ENCODE measurements at places on chromosomes 7 and 10.

DNA sequence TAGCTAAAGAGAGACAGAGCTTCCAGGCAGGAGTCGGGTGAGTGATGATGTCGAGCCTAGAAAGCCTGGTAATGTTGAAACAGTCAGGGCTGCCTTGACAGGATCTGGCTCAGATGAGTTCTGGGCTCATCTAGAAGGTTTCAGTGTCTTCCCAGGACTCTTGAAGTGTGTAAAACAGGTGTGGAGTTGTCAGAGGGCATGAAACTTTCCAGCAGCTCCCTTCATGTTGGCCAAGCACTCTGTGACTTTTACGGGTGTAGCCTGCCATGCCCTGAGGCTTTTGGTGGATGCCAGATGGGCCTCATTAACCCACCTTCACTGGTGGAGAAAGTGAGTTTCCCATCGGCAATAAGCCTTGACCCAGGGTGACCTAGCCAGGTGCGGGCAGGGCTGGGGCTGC is 66.4 kb upstream of the PDCD4 start:
- no peak for DNase-seq

- DNase-seq: no peak
These were observed 31.4 kb downstream of the LRRC27 start for GRCh38 chr10:132363376-132363775.

DNA sequence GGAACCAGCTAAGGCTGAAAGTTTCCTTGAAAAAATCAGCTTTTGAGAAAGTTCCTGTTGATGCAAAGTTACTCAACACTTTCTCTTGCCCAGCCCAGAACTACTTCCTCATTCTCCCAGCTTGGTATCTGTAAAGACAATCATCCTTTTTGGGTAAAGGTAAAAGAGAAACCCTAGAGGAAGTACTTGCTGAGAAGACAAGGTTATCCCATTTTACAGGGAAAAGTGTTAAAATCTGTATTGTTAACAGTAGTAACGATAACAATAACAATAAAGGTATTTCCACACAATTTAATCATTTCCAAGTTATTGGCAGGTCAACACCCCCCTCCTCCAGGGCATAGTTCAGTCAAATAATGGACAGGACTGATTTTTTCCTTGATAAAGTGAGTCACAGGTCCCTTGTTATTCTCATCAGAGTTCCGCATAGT is 2.4 kb downstream of the ALOX5 start:
- no peak for DNase-seq

GRCh38 chr10:131126321-131127137 is 185.0 kb downstream of the TCERG1L start:
- no peak for DNase-seq

- no peak for DNase-seq
These were observed 40.9 kb downstream of the ICA1 start for GRCh38 chr7:8221101-8221495.

DNA sequence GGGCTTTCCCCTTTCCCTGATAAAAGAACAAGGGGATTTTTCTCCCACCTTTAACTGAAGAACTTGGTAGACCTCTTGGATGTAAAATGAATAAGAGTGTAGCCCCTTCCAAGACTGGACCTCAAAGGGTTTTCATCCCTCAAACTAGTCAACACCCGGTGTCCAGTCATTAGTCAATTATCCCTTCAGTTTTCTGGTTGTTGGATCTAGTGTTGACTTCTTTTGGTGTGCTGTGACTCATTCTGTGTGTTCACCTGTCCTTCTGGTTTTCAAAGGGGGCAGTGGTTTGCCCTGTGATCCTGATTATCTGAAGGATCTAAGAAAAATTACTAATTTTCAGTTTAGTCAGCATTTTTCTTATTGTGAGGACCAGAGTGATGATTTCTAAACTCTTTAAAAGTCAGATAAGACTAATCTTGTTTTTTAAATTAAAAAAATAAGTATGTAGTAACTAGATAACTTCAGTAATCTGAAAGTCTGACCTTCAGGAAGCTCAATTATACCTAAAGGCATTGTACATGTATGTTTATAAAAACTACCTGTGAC is 583.5 kb downstream of the CNTNAP2 start:
- DNase-seq: no peak

DNA sequence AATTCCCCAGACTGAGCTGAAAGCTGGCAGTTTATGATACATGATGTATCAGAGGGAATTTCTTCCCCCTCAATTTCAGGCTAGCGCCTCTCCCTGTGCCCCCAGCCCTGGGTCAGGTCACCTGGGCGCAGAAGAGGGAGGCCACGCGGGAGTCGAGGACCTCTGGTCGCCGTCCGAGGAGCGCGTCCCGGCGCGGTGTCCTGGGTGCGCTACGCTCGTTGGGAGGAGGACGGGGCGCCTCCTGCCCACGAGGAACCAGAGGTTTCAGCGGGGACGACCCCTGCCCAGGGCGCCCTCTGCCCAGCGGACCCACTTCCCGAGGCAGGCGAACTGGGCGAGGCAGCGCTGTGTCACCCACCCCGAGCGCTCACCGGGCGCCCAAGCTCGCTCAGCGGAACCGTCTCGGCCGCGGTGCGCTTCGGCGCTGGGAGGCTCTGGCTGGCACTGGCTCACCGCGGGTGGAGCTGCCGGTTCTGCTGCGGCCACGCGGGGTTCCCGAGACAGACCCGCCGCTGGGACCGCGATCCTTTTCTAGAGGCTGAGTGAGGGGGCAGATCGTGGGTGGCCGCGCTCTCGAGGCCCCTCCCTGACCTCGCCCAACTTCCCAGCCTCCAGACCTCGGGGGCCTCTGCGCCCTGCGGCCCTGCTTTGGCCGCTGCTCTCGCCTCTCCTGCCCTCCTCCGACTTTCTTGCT is at the start of gene FAM237B:
Gene FAM237B (minus strand): TSS at position 504 of the 694 bp plus-strand sequence. CDS start 1,556 bp downstream, outside the sequence.
- DNase-seq: no peak

DNA sequence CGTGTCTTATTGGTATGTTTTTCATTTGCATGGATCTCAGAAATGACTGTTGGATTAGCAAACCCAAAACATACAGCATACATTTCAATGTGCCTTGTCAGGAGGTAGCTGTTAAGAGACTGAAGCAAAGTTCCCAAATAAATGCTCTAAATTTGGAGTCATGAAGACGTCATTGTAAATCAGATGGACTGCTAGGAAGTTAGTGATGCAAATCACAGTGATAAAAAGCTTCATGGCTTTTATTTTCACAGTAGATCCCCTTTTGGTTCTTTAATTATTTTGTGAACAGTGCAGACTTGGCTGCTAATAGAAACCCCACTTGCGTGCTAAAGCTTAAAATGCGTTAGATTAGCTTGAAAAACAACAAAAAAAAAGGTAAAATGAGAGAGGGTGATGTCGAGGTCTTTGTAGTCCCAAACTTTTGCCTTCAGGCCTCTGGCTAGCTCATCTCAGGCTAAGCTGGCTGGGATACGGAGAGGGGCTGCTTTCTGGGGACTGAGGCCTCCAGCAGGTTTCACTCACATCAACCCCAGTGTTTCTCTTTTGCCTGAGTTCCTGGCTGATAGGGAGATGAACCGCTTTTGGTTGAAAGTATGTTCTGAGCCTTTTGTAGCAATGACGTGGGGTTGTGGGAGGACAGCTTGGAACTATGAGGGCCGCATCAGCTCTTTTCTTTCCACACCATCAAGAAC is 107.1 kb upstream of the CDCA7L start:
- DNase-seq: no peak

DNA sequence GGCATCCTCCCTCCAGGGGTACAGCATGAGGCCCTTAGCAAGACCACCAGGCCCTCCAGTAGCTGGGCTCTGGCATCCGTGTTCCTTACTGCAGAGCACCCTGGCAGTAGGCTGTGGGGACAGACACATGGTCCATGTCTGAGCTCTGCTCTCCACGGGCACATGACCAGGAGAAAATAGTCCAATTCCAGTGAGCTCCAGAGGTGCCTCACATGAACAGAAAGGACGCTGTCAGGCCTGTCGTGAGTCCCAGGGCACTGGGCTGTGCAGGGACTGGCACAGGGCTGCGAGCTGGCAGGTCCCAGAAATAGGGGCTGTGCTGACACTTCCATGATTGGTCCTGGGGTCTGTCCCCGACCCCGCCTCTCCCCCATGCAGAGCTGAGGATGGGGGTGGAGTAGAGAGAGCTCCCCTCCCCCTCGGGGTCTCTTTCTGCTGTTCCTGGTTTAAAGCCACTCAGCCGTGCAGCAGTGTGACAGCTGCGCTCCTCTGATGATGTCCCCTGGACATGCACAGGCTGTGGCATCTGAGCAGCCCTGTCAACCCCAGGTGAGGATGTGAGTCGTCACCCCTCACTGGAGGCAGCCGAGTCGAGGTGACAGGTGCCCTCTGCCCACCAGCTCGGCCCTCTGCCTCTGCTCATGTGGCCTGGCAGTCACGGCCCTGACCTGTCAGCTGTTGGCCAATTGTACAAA is 25.2 kb upstream of the ZNF488 start:
- DNase-seq: no peak

DNA sequence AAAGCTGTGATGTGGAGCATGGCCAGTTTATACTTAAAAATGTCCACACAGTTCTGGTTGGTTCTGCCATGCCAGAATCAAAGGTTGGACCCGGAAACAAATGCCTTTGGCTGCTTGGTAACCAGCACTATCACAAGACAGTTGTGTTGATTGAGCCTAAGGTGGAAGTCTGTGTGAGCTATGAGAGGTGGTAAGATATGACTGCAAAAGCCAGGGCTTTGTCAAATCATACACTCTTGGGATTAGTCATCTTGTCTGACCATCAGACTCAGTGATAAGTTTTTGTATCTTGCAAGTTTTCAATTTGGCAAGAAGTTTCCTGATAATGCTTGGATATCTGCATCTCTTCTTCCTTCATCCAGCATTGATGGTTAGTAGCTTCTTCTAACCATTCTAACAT is 35.5 kb downstream of the GPR141 start:
- no peak for DNase-seq

DNA sequence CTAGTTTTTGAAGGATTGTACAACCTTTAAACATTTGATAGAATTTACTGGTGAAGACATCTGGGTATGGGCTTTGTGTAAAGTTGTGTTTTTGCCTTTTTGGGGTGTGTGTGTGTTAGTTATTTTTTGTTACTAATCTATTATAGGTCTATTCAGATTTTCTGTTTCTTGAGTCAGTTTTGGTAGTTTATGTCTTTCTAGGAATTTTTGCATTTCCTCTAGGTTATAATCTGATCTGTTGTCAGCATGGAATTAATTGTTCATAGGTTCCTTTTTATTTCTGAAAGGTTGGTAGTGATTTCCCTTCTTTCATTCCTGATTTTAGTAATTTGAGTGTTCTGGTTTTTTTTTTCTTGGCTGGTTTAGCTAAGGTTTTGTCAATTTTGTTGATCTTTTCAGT is 17.7 kb downstream of the SEPTIN7 start:
- DNase-seq: no peak

DNA sequence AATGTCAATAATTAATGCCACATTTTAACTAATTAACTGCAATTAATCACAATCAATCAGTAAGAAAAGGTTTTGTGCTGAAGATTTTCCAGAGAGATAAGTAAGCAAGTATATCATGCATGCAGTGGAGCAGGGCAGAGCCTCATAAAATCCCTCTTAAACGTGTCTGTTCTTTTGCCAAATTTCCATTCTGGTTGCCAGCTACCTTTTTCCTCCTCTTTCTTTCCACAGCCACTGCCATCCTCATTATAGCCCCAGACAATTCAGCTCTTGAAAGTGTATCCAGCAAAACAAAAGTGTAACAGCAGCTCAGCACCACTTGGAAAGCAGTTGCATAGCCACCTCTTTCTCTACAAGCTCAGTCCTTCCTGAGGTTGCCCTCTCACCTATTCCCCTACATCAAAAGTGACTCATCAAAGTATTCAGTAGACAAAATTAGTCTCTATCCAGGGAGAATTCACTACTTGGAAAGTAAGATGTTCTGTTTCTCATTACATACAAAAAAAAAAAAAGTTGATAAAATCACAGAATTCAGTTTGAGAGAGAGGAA is 26.9 kb upstream of the EPHB6 start:
- DNase-seq: no peak

DNA sequence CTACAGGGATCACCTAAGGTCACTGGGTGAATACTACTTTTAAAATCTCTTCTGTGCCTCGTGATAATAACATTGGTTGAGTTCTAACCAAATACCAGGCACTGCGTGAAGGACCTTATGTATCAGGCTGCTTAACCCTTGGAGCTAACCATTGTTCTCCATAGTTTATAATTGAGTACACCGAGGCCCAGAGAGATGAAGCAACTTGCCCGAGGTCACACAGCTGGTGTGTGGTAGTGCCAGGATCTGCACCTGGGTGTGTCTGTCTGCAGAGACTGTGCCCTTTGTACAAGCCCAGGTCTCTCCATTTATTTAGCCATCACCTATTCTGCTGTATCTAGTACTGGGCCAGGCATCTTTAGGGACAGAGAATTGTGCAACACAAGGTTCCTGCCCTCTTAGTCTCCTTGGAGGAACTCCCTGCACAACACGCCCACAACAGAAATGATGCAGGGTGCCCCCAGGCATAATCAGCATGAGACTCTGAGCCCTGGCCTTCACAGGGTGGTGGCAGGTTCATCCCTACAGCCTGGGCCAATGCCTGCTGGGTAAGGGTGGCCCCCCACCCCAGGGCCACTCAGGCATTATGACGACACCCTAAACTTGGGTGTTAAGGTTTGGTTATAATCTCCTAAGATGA is 31.5 kb downstream of the UNC5B start:
- no peak for DNase-seq
